Activated CD4-positive, alpha-beta memory T cell treated with anti-CD3 and anti-CD28 coated beads for 36 hours (primary cell): ENCODE measurements at places on chromosomes 3 and 15.

DNA sequence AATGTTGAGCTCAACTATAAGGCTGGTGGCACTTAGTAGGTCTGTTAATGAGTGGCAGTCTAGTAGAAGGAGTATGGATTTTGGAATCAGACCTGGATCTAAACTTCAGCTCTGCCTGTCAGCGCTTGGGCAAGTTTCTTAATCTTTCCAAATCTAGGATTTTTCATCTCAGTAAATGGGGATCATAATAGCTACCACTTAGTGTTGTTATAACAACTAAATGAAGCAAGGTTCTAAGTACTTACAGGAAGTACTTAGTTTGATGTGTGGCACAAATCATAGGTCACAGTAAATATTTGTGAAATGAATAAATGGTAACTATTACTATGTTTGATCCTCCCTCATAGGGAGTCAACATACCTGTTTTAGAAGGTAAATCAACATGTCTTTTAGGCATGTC, 31.4 kb downstream of the SLC49A4 start:
- DNase-seq: no peak

GRCh38 chr3:31968369-31968926, 12.6 kb downstream of the OSBPL10 start:
- DNase-seq: no peak

DNA sequence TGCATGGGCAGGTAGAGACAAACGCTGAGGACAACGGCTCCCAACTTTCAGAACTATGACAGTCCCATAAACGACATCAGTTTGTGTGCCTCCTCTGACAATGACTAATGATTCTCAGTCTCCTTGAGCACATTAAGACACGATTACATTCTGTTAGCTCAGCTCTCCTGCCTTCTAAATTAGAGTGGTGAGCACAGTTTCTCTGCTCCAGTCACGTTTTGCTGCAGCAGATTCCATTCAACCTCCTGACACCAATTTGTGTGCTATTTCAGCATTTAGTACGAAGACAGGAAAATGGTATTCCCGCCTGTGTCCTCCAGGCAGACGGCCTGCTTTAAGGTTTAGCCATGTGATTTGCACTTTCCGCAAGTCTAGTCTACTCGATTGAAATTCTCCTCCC, 458.4 kb upstream of the CFAP20DC start:
- no peak for DNase-seq

DNA sequence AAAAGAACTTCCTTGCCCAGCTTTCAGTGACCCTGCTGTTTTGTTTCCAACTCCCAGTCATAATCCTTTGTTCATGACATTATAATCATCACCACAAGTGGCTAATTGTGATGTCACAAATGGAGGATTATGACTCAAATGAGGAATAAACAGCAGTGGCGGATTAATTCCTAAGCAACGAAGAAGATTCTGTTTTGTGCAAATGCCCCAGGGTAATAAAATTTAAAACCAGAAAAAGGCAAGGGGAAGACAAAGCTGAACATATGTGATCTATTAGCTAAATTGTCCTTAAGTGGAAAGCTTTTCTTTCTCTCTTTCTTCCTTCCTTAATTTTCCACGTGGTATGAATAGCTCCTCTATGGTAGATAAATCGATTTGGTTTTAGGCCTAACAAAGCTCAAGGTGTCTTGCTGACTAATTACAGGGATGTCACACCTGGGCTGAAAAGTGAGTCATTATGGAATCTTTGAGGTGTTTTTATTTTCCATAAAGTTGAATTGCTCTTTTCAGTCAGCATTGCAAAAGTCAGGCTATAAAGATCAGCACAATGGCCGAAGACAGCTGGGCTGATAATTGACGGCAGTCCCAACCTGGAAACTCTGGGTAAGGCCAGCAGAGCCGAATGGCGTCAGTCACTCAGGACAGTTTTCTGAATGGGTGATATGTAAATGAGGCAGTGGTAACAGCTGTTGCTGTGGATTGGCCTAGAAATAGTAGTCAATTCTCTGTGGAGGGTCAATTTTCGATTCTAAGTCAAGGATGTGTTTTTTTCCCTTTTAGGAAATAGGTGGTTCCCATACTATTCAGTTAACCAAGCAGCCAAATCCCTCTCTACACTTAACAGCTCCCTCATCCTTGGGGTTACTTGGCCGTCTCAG, 121.5 kb downstream of the PTPRG start:
- no peak for DNase-seq

- DNase-seq: no peak
Measured at GRCh38 chr15:26295336-26296085, 432.4 kb upstream of the ATP10A start.
